T-helper 22 cell (primary cell): ENCODE measurements at places on chromosomes 13 and 19.

GRCh38 chr13:94674609-94675348 lies 37.6 kb downstream of the SOX21 start:
- no peak for DNase-seq

DNA sequence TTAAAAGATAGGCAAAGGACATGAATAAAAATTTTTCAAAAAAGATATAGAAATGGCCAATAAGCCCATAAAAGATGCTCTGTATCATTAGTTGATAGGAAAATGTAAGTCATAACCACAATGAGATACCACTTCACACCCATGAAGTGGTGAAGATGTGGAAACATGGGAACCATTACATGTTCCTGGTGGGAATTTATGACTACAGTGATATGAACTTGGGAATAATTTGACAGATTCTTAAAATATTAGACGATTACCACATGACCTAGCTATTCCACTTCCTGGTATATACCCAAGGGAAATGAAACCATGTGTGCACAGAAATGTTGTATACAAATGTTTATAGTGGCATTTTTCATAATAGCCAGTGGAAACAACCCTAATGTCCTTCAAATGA lies 232.2 kb downstream of the GGACT start:
- DNase-seq = no peak

- peak; percentile 64 for DNase-seq
Measured at GRCh38 chr19:18543814-18544475, 572 bp upstream of the FKBP8 start.

DNA sequence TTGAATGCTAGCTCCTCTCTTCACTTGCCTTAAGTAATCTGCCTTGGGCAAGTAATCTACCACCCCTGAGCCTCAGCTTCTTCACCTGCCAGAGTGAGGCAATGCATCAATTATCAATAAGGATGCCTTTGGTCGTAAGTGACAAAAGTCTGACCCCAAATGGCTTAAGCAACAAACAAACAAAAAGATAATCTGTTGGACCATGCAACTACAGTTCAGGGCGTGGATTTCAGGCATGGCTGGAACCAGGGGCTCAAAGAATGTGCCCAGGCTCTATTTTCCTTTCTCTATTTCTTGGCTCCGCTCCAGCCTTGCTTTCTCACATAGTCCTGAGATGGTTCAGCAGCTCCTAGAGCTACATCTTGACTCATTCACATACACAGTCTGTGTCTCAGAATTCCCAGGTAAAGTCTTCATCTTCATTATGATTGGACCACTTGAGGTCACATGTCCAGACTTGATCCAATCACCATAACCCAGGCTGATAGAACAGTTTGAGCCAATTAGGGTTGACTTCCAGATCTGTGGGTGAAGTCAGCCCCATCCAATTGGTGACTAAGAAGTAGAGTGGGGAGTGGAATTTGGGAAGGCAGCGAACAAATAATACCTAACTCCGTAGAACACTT lies 29.6 kb downstream of the ACSBG2 start:
- DNase-seq = no peak

GRCh38 chr19:53183146-53183764 lies 9.9 kb downstream of the ZNF665 start:
- no peak for DNase-seq

- no peak for DNase-seq
Measured at GRCh38 chr13:50074843-50075242, 59.6 kb downstream of the KCNRG start.

DNA sequence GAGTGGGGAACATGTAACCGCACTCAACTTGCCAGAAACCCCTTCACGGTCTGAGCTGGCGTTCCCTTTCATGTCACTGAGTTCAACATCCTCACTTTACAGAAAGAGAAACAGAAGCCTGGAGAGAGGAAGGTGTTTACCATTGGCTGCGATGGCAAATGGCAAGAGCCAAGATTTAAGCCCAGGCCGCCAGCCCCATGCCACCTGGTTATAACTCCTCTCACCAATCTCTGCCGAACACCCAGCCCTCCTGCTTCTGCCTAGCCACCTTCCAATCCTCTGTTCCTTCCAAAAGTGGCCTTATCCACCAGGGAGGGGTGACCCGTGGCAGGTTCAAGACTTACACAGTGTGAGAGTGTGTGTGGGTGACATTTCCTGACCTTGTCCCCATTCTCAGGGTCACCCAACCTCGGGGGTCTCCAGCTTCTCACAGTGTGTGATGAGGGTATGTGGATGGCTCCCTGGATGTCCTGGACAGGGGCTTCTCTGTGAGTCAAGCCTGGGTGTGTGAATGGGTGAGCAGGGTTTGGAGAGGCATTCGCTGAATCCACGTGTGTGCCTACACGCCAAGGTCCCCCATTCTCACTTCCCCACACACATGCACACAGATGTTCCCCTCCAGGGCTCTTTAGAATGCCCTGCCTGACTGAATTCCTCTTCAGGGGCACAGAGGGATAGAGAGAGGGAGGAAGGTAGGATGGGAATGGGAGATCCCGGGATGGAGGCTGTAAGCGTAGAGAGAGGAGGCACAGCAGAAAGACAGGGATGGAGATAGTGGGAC lies 1.2 kb downstream of the CADM4 start:
- DNase-seq = no peak

- no peak for DNase-seq
Measured at GRCh38 chr19:16002406-16003384, 53.9 kb downstream of the OR10H4 start.

DNA sequence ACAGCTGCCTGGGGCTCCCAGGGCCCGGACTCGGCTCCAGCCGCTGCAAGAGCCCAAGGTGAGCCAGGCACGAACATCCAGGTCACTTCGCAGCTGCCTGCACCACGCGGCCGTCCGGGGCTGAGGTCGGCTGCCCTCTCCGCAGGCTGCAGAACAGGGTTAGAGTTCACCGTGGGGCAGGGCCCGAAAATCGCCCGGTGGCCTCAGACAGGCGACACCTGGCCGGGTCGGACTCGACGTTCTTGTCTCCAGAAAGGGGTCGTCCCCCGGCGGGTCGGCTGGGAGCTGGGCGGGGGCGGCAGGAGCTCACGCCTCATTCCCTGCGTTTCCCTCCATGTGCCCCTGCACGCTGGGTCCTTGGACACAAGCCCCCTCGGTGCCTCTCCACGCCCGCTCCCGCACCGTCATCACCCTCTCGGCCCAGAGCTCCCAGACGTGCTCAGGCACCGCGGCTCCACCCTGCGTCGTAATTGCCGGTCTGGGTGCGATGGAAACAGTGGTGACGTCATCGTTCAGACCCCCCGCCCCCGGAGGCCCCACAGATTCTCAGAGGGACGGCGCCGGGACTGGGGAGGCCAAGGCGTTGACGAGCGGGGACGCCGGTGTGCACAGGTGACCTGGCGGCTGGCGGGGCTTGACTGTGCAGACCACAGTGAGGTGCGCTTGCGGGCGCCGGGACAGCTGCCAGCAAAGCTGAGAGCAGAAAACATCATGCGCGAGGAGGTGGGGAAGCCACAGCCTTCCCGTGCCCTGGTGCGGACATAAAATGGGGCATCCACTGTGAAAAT lies 4.0 kb upstream of the GRIN3B start:
- DNase-seq = peak; percentile 88

- no peak for DNase-seq
Measured at GRCh38 chr19:45800070-45800553, 7.5 kb upstream of the DMWD start.
